ENCODE measurements at places on chromosomes 6 and 20.
A peak's percentile ranks its signal among the peaks of the same experiment; 100 is the strongest.

DNA sequence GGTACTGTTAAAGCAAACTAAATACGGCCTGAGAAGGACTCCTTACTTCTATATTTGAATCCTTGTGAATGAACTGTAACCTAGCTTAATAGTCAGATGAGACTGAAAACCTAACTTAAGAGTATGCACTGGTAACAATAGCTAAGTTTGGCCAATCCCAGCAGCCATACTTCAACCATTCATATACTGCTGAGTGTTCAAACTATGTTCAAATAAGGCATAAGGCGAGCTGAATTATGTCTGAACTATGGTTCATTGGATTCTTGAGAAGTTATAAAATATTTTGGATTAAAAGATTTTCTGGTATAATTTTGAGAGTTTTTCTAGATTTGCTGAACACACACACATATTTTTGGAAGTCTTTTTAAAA is 2.2 kb downstream of the SMPDL3A start:
- DNase-seq, result no peak

DNA sequence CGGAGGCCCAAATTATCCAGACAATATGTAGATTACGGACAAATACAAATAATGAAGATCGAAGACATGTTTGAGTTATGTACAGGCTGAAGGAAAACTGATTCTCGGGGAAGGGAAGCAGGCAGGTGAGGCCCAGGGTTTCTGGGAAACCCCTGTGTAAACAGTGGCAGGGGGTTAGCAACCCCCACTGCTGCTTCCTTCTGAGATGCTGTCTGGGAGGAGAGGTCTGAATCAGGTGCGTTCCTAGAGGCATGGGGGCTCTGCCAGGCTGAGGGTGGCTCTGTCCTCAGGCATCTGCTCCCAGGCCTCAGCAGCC is 7.2 kb upstream of the MDGA1 start:
- DNase-seq, result no peak

DNA sequence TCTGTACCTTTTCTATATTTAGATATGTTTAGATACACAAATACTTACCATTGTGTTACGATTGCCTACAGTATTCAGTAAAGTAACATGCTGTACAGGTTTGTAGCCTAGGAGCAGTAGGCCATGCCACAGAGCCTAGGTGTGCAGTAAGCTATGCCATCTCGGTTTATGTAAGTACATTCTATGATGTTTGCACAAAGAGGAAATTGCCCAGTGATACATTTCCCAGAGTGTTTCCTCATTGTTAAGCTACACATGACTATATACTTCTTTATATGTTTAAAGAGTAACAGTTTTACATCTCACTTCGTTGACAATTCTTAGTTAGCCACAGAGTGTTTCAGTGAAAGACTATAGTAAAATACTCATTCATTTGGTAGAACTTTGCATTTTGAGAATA is 51.5 kb downstream of the SLC35F1 start:
- DNase-seq, result no peak

GRCh38 chr6:53492860-53493634 is 51.9 kb downstream of the GCLC start:
- peak; percentile 59 for DNase-seq

- DNase-seq, result no peak
Observed at GRCh38 chr6:121491576-121491975, 56.1 kb downstream of the GJA1 start.

DNA sequence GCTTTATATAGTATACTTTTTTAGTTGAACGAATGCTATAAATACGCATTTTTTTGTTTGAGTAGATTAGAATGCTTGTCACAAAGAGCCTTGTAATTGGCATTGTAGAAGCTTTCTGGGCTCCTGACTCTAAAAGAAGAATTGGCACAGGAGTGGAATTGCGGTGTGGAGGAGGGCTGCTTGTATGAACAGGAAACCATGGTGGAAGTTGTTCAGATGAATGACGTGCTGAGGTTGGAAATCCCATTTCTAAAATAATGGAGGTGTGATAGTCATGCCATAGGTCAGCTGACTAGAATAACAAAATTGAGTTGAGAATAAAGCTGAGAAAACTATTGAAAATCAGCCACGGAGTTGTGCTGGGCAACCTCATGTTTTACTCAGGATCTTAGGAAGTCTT is 174.9 kb downstream of the QKI start:
- DNase-seq, result no peak

GRCh38 chr20:23241416-23241815 is 109.2 kb upstream of the NXT1 start:
- no peak for DNase-seq

DNA sequence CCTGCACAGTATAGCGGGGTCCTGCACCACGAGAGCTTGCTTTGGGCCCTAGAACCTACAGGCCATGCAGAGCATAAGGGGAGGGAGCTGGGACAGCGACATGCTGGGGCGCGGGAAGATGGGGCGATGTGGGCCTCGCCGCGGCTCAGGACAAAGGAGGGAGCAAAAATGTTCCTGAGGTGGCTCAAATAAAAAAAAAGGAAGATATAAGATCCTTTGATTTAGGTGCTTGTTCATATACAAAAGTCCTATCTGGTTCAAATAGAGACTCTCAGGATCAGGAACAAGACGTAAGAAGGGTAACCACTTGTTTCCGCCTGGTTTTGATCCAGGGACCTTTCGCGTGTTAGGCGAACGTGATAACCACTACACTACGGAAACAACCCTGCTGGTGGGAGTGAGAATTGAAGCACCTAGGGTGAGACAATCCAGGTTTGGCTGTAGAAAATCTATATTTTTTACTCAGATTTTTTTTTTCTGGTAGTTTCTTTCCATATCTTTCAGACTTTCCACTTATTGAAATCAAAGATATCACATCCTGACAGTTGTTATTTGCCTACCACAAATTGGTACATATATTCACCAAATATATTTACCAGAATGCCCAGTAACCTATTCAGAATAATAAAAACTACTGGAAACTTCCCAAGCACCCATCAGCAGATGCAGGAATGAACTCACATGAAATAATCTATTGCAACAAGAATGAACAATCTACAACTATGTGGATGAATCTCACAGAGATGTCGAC is 177.9 kb upstream of the ZNF184 start:
- peak; percentile 73 for DNase-seq

GRCh38 chr6:148471624-148472159 is 129.1 kb downstream of the SASH1 start:
- DNase-seq, result no peak

DNA sequence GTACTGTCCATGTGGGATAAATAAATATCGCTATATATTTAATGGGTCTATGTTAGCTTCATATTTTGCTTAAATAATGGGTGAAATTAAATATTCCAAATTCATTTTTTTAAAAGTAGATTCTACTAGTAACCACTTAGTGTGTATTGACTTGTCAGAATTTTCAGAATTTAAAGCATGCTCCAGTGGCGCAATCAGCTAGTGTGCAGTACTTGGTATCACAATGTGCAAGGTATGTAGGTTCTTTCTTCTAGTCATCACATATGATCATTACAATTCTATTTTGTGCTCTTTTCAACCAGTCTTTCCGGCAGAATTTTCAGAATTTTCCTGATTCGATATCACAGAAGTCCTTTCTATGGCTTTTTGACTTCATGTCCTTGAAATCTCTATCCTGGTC is 32.6 kb downstream of the PDE7B start:
- no peak for DNase-seq

GRCh38 chr6:126657561-126658175 is 317.8 kb downstream of the CENPW start:
- DNase-seq, result no peak

DNA sequence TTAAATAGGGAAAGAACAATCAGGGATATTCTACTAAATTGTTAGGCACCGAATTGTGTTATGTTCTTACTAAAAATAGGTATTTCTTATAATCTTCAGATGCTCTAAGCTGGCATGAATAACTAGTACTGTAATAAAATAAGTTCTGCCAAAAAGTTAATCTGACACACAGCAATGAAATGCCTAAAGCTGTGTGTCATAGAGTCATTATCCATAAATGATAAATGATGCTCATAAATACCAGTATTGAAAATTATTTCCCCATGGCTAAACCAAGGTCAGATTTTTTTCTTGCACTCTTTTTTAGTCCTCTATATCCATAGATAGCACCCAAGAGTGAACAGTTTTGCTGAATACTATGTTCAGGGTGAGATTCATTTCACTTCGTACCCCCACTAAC is 11.7 kb upstream of the PRIM2 start:
- DNase-seq, result no peak
